Pons (tissue), 1 donor: ENCODE measurements at places on chromosomes 2 and 18.

DNA sequence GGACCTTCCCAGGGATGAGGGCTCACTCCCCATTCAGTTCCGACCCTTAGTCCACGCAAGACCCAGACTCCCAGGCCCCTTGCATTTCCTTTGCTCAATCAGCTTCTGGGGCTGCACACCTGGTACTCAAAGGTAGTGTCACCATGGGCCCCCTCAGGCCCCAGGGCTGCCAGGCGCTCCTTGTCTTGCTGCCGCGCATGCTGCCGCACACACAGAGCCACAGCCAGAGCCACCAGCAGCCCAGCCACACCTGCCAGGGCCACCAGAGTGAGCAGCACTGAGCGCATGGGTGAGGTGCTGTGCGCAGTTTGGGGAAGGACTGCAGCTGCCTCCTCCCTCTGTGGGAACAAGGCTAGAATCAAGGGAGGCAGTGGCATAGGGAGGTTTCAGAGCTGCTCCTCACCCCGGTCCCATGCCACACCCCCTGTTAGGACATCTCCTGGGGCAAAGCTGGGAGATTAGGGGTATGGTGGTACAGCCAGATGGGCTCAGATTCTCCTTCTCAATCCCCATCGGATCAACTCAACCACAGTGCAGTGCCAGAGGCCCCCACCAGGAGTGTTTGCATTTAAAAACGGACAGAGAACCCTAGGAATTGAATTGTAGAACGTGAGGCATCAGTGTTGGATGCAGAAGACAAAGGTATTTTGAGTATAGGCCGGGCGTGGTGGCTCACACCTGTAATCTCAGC is 11.3 kb downstream of the PTPRN start:
- no peak for DNase-seq

- no peak for DNase-seq
Measured at GRCh38 chr2:222909286-222909685, 48.5 kb downstream of the ACSL3 start.

DNA sequence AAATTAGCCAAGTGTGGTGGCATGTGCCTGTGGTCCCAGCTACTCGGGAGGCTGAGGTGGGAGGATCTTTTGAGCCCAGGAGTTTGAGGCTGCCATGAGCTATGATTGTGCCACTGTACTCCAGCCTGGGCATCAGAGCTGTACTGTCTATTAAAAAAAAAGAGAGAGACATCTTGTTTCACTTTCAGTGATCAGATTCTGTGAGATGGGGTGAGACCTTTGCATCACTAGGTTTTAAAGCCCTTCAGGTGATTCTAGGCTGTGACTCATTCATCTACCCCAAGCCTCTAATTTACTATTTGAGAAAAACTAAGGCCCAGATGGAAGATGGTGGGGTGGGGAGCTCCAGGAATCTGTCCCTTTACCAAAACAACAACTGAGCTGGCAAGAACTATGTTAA is 7.1 kb downstream of the C2orf92 start:
- no peak for DNase-seq

DNA sequence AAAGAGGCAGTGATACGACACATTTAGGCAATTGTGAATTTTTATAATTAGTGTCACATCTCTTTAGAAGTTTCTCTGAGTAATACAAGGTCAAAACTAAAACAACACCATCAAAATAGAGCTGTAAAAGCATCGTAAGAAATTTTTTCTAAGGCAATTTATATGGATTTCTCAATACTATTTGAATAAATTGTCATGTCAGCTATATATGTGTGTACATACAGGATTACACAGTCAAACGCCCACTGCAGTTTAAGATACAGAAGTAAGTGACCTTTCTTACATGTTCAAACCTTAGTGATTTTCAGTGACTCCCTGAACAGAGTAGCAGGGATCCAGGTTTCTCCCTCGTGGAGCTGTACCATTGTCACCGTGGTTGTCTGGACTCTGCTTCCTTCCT is 129.1 kb upstream of the CBLN2 start:
- DNase-seq = no peak

DNA sequence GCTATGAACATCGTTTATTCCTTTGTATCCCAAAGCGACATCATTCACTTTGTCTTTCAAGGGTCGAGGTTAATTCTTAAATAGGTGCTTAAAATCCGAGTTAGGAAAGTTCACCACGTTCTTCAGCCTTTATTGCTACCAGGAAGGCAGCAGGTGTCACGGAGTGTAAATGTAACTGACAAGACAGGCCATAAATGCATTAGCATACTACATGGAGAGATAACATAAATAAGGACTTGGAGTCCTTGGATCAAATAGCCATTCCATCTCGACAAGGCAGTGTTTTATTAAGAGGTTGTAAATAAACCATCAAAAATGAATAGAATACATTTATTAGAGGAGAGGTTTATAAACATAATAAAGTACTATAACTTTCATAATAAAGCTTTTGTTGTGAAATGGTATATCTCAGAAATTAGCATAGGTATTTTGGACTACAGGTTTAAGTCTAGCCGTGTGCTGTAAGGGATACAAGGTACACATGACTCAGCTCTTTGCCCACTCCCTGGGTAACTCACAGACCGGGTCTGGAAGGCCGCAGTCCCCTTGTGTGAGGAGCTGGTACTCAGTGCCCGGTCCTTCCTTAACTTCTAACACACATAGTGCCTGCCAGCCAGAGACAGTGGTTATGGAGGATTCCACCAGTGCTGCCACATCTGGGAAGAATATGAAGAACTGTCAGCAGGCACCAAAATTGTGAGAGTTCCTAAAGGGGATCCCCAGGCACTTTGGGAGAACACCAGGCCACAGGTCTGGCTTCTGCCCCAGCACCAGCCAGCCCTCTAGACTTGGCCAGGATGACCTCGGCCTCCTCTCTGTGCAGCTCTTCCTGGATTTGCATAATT is 29.4 kb downstream of the CAPN13 start:
- no peak for DNase-seq

GRCh38 chr2:111634050-111634794 is 249.8 kb downstream of the ANAPC1 start:
- DNase-seq = no peak

- no peak for DNase-seq
Measured at GRCh38 chr2:82139979-82140611, 1835.5 kb upstream of the LRRTM1 start.

- no peak for DNase-seq
Measured at GRCh38 chr2:240340361-240340761, 95.1 kb upstream of the GPC1 start.

GRCh38 chr2:224925810-224926100 is 116.5 kb downstream of the DOCK10 start:
- DNase-seq = no peak

- DNase-seq = no peak
Measured at GRCh38 chr2:149409506-149409905, 79.1 kb downstream of the LYPD6 start.

DNA sequence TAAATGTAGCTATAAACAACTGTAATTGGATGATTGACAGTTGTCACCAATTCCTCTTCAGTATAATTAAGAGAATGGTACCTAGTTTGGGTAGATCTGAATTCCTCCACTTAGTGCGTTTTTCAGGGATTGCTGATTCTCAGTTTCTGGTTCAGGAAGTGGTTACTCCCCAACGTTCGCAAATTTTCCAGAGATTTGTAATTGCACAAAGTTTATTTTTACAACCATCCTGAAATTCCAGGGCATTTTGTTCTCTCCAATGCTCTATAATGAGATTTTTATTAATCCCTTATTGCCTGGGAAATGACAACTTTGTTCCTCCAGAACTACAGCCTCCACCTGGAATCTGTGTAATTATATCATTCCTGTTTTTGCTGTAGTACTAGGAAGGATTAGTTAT is 710.6 kb upstream of the ZEB2 start:
- DNase-seq = no peak

DNA sequence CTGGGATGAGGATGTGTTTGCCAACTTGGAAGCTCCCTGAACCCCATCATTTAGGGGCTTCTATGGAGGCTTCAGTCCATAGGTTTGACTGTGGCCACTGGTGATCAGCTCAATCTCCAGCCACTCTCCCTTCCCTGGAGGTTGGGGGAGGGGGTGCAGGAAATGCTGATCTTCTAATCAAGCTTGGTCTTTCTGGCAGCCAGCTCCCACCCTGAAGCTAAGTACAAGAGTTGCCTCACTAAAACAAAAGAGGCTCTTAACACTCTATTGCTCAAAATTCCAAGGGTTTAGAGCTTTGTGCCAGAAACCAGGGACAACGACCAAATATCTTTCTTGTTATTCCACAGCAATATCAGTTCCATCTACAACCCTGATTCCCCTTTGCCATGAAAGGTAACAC is 19.4 kb upstream of the MPPE1 start:
- no peak for DNase-seq

DNA sequence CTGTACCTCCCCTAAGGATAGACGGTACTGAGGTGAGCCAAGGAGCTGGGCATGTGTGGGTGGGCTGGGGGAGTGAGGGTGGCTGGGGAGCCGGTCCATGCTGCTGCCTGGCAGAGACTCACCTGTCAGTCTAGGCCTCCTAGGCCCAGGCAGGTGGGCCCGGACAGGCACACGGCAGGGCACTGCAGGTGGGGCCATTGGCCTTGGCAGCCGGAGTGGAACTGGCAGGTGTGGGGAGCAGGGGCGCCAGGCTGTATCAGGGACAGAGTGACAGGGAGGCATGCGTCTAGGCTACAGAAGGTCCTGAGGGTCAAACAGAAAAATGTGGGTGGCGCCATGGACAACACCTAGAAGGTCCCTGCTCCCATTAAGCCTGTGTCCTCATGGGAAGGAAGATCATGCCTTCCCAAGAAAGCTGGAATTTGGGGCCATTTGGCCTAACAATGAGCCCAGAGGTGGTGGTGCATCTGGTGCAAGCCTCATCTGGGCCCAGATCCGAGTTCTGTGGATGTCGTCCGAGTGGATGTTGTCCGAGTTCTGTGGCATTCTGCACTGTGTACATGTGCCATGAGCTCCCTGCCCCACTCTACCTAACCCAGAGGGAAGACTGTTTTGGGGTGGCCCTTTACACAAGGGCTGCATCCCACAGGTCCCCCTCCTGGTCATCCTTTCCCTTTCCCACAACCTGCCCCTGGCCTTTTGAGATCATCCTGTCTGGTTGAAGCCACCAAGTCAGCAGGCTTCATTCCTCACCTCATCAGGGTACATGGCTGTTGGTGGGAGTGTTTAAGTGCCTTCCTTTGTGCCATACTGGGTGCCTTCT is 249.7 kb downstream of the GLI2 start:
- no peak for DNase-seq

DNA sequence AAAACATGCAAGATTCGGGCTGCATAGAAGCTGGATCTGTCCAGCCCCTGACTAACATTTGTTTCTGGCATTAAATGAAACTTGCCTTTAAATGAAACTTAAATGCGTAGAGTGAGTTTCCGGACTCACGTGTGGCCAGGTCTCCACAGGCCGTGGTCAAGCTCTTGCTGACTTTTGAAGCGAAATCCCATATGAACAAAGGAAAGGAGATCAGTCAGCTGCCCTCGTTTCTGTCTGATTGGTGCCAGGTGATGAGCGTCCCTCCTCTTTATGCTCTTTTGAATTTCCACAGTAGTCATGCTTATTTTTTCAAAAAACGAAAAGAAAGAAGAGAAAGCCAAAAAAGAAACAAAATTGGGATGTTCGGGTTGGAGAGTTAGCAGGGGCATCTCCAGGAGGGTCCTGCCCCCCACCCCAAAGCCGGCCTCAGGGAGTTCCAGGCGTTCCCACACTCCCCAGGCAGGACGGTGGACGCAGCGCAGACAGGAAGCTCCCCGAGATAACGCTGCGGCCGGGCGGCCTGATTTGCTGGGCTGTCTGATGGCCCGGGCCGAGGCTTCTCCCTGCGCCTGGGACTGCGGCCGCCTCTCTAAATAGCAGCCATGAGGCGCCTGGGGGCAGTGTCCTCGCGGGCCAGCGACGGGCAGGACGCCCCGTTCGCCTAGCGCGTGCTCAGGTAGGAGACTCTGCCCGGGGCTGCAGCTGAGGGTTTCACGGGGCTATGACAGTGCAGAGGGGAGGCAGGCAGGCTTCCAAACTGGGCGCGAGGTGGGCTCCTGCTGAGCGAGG is at the start of gene COLEC11:
Gene COLEC11 (plus strand): TSS at position 620 of the 789 bp plus-strand sequence. CDS start 9,229 bp downstream, outside the sequence.
- DNase-seq = no peak

GRCh38 chr2:23425885-23426262 is 40.9 kb downstream of the KLHL29 start:
- no peak for DNase-seq

DNA sequence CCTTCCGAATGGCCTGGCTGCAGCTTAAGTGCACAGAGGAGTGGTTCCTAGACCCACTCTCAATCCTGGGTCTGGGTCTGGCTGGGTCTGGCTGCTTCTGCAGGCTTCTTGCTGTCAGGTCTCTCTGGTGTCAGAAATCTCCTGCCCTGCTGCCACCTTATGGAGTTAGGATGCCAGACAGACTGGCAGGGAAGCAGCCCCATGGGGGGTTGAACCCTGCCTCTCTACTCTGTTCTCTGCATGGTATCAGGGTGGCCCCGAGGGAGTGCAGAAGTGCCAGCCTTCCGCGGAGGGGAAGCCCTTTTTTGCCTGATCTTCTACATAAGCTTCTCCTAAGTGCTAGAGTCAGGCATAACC is 89.4 kb downstream of the ZCCHC2 start:
- no peak for DNase-seq

DNA sequence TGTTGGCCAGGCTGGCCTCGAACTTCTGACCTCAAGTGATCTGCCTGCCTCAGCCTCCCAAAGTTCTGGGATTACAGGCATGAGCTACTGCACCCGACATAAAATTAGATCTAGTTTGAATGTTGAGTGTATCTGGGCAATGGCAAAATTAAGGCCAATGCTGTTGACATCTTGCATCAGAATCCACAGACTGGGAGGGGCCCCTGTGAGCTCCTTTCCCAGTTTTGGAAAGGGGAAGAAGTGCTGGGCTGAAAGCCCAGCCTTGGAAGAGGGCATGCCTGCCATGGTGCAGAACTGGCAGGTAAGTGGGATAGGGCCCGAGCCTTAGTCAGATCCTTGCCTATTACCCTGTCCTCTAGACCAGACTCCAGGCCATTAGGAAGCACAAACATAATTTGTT is 4.5 kb upstream of the MYOM1 start:
- DNase-seq = no peak
